IPS DF 6.9 (cell line): ENCODE measurements at places on chromosomes 2 and 18.
A peak's percentile ranks its signal among the peaks of the same experiment; 100 is the strongest.

GRCh38 chr2:137947728-137948336 is 16.4 kb upstream of the HNMT start:
- H3K27me3 ChIP-seq, result no peaks in the 10 kb centered on the region
- H3K27ac ChIP-seq, result no peak overlapping the region
- peaks cover 2% of the 10 kb centered on the region; the same call in 1 of the 2 replicates for H3K4me1 ChIP-seq
- no peaks in the 10 kb centered on the region for H3K36me3 ChIP-seq

DNA sequence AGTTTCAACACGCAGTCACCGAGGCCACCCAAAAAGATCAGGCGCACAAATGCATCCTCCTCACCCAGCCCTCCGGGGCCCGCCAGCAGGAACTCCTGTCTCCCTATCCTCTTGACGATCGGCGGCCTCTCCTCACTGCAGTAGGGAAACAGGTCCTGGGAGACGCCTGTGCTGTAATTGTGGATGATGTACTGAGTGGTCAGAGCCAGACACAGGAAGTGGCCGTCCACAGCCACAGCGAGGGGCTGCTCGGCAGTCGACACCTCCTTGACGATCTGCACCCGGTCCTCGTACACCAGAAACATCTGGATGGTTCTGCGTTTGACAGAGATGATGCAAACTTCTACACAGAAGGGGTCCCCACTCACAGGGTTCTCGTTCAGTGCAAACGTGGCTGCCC is 22.0 kb downstream of the TGFBRAP1 start:
- no peaks in the 10 kb centered on the region for H3K27me3 ChIP-seq
- peaks cover 8% of the 10 kb centered on the region for H3K36me3 ChIP-seq
- no peak for DNase-seq
- no peak overlapping the region for H3K4me3 ChIP-seq
- no peak overlapping the region for H3K27ac ChIP-seq

DNA sequence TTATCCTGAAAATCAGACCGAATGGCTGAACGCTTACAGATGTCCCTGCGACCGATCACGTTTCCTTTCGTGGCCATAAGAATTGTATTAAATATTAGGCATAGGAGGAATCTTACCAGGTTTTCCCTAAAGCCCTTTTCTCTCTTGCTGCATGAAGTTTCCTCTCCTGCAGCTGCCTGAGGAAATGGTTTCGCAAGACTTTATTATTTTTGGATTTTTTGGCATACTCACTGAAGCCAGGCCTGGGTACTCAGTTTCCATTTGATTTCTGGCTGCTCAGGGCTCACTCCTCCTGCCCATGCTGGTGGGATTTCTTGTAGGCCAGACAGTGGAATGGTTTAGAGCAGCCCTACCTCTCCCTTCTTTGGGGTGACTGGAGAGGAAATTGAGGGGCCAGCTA is 114.0 kb downstream of the KLHL29 start:
- DNase-seq, result no peak
- no peaks in the 10 kb centered on the region; the same call in 1 of the 2 replicates for H3K36me3 ChIP-seq
- H3K27ac ChIP-seq, result no peak overlapping the region
- no peak overlapping the region for H3K4me3 ChIP-seq
- no peaks in the 10 kb centered on the region for H3K27me3 ChIP-seq

- no peaks in the 10 kb centered on the region for H3K27me3 ChIP-seq
- H3K4me3 ChIP-seq, result no peak overlapping the region
- H3K4me1 ChIP-seq, result no peaks in the 10 kb centered on the region
- no peaks in the 10 kb centered on the region for H3K36me3 ChIP-seq
- H3K27ac ChIP-seq, result no peak overlapping the region
These were observed 19.2 kb upstream of the ADAM23 start for GRCh38 chr2:206424134-206424533.

- no peaks in the 10 kb centered on the region for H3K27me3 ChIP-seq
- DNase-seq, result no peak
- H3K36me3 ChIP-seq, result no peaks in the 10 kb centered on the region
These were observed 928.8 kb downstream of the CNTNAP5 start for GRCh38 chr2:124953921-124954320.

DNA sequence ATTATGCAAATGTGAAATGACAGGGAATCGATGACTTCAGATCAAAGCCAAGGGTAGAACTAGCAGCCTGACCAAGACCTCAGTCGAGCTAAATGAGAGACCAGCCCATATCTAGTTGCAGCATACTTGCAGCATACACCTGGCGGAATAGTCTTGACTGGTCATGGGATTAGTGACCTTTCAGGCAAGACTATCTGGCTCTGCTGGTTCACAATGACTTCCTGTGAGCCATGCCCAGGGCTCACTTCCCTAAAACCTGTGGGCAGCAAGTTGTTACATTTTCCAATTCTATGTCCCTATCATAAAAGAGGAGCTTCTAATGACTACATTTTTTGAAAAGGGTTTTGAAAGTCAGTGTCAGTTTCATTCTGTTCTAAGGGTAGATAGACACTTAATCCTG is 1624.9 kb upstream of the CELF4 start:
- H3K4me3 ChIP-seq, result no peak overlapping the region
- H3K27me3 ChIP-seq, result no peaks in the 10 kb centered on the region
- H3K27ac ChIP-seq, result no peak overlapping the region
- no peak for DNase-seq
- H3K4me1 ChIP-seq, result no peaks in the 10 kb centered on the region

GRCh38 chr2:100783987-100784386 is 36.0 kb upstream of the NPAS2 start:
- no peak overlapping the region for H3K27ac ChIP-seq
- H3K27me3 ChIP-seq, result no peaks in the 10 kb centered on the region
- H3K4me1 ChIP-seq, result 0 out of 2 replicates have a peak, but pooled peaks cover 3% of the 10 kb centered on the region
- H3K4me3 ChIP-seq, result no peak overlapping the region
- H3K36me3 ChIP-seq, result no peaks in the 10 kb centered on the region

GRCh38 chr2:167345559-167345958 is 457.3 kb downstream of the XIRP2 start:
- no peaks in the 10 kb centered on the region for H3K36me3 ChIP-seq
- H3K4me3 ChIP-seq, result no peak overlapping the region
- no peaks in the 10 kb centered on the region; the same call in 1 of the 2 replicates for H3K4me1 ChIP-seq

GRCh38 chr2:171855401-171855800 is 38.6 kb downstream of the SLC25A12 start:
- H3K27me3 ChIP-seq, result no peaks in the 10 kb centered on the region
- no peak for DNase-seq
- H3K27ac ChIP-seq, result no peak overlapping the region
- no peaks in the 10 kb centered on the region for H3K36me3 ChIP-seq
- H3K4me3 ChIP-seq, result no peak overlapping the region
- no peaks in the 10 kb centered on the region for H3K4me1 ChIP-seq

- no peak overlapping the region for H3K27ac ChIP-seq
- peak overlapping the region; percentile 93; the same call in 1 of the 2 replicates for H3K4me3 ChIP-seq
- no peaks in the 10 kb centered on the region for H3K36me3 ChIP-seq
- no peaks in the 10 kb centered on the region for H3K4me1 ChIP-seq
- no peaks in the 10 kb centered on the region for H3K27me3 ChIP-seq
These were observed 1.2 kb downstream of the SLC35F5 start for GRCh38 chr2:113755035-113755834.

GRCh38 chr2:105754011-105754410 is 9.3 kb downstream of the NCK2 start:
- no peaks in the 10 kb centered on the region; the same call in 1 of the 2 replicates for H3K36me3 ChIP-seq
- no peak overlapping the region for H3K27ac ChIP-seq
- peaks cover 6% of the 10 kb centered on the region for H3K4me1 ChIP-seq
- no peak for DNase-seq
- no peak overlapping the region for H3K4me3 ChIP-seq

DNA sequence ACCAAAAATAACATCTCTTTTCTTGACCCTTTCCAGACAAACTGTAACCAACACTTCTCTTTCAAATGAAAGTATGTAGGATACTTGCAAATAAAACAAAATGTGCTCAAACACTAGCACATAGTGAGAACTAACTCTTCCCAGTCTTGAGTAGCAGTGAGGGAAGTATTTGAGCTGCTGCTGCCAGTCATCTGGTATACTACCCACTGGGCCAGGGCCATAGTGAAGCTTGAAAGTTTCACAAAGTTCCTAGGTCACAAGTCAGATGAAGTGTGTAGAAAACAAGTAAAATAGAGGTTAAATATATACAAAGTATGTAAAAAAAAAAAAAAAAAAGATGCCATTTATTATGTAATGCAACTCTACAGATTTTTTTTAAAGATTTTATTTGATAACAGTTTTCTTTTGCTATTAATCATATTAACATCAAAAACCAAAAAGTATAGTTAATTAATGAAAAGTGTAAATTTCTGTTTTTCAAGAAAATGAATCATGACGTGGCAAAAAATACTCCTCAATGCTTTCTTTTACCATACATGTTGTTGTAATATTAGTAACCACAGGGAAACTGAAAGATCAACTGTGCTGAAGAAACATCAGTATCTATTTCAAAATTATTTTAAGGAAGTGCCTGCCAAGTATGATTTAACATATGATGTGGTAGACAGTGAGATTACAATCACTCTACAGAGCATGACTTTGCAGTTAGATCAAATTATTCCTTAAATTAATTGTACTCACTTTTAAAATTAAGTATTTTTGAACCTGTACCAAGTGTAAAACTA is 21.6 kb upstream of the TRIB2 start:
- no peak for DNase-seq
- H3K36me3 ChIP-seq, result no peaks in the 10 kb centered on the region
- no peaks in the 10 kb centered on the region for H3K27me3 ChIP-seq
- no peaks in the 10 kb centered on the region for H3K4me1 ChIP-seq

DNA sequence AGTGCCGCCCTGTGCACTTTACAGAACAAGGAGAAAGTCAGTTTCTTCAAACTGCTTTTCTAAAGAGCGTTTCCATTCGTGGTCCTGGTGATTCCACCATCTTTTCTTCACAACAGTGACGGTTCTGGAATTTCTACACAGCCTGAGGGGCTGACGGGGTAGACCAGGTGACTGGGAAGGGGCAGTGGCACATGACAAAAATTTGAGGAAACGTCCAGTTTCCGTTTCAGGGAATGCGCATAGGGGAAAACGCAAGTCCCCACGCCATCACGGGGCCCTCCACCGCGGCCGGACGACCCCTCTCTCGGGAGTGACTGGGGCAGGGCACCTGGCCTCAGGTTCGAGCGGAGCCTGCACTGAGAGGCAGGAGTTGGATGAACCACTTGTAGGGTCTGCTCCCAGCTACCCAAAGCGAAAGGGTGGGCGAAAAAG is 980 bp upstream of the SPTBN1 start:
- no peak for DNase-seq
- no peak overlapping the region for H3K27ac ChIP-seq
- no peaks in the 10 kb centered on the region for H3K4me1 ChIP-seq

GRCh38 chr2:218168016-218168415 is 1.3 kb upstream of the CXCR1 start:
- no peak overlapping the region for H3K4me3 ChIP-seq
- no peaks in the 10 kb centered on the region for H3K36me3 ChIP-seq
- no peak for DNase-seq
- H3K27me3 ChIP-seq, result no peaks in the 10 kb centered on the region
- H3K27ac ChIP-seq, result no peak overlapping the region
- peaks cover 2% of the 10 kb centered on the region; the same call in 1 of the 2 replicates for H3K4me1 ChIP-seq

DNA sequence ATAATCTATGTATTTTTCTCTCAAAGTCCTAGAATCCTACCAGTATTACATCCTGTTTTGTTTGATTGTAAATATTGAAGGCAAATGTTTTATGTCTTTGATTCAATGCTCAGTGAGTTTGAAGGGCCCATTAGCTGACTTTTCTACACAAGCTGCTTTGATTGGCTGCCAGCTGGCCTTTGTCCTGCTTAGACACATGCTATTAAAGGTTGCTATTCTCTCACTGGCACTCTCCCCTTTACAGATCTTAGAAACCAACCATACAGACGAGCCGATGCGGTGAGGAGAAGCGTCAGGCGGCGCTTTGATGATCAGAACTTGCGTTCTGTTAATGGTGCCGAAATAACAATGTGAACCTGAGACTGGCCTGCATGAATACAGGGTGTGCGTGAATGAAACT is 69.7 kb downstream of the PRPF40A start:
- no peak overlapping the region for H3K27ac ChIP-seq
- H3K4me3 ChIP-seq, result no peak overlapping the region
- DNase-seq, result no peak
- peaks cover 3% of the 10 kb centered on the region; the same call in 1 of the 2 replicates for H3K36me3 ChIP-seq
- no peaks in the 10 kb centered on the region for H3K4me1 ChIP-seq

DNA sequence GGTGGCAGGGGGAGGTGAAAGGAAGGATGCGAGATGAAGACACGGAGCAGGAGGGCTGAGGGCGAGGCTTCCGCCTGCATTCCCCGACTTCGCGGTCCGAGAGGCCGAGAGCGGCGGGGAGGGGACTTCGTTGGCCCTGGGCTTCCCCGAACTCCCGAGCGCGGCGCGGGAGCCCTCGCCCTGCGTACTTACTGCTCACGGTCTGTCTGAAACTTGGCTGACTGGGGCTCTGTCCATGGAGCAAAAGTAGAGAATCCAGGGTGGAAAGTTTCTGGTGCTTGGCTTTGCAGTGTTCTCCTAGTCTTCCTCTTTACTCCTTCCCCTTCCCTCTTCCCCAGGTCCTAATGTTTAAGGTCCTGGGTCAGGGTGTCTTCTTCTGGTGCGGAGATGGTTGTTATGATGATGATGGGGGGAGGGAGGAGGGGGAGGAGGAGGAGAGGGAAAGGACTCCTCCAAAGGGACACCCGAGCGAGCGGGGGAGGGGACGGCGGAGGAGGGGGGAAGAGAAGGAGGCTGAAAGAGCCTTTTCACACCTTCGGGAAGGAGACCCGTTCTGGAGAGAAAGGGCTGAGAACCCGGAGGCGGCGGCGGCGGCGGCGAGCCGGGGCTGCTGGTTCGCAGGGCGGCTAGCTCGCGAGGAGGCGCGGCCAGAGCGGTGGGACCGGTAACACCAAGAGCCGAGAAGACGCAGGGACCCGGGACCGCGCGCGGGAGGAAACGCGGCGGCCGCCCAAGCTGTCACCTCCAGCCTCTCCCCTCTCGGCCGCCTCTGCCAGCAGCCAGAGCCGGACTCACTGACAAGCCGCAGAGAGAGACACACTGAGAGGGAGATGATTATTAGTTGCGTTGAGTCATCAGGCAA is at the start of gene SATB2:
SATB2 (minus strand) TSS at position 793 of the 862 bp plus-strand sequence. CDS start 1,902 bp downstream, outside the sequence.
- H3K4me1 ChIP-seq, result no peaks in the 10 kb centered on the region
- no peak within 1 kb of the TSS for H3K27ac ChIP-seq
- DNase-seq, result no peak

GRCh38 chr18:11885278-11885947 is 22.7 kb downstream of the MPPE1 start:
- H3K4me3 ChIP-seq, result no peak overlapping the region
- H3K27me3 ChIP-seq, result no peaks in the 10 kb centered on the region

GRCh38 chr2:55144922-55145820 is 86.9 kb downstream of the CLHC1 start:
- no peak overlapping the region for H3K27ac ChIP-seq
- no peak overlapping the region for H3K4me3 ChIP-seq
- H3K27me3 ChIP-seq, result no peaks in the 10 kb centered on the region

DNA sequence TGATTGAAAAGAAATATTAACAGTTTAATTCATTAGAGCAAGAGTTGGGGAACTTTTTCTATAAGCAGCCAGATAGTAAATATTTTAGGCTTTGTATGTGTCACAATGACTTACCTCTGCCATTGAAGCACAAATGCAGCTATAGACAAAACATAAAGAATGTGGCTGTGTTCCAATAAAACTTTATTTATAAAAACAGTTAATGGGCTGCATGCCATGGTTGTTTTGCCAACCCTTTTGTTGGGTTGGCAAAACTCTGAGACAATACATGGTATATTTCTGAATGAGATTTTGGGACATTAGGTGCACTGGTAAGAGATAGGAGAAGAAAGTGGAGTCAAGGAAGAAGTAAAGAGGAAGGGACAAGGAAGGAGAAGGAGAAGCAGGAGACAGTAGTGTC is 61.8 kb upstream of the CERS6 start:
- H3K36me3 ChIP-seq, result no peaks in the 10 kb centered on the region
- H3K27me3 ChIP-seq, result no peaks in the 10 kb centered on the region
- no peak overlapping the region for H3K27ac ChIP-seq
